Activated B cell treated with CpG ODN at 0.5 μM for 24 hours (primary cell): ENCODE measurements at places on chromosomes 12 and 14. TPM values are rescaled to one million over a fixed set of nuclear protein-coding genes. Genes with fewer than 3 reads are reported as not detected.

- H3K27ac ChIP-seq, result no peak overlapping the region
- no peaks in the 10 kb centered on the region for H3K4me1 ChIP-seq
- H3K4me3 ChIP-seq, result no peak overlapping the region
- H3K27me3 ChIP-seq, result no peaks in the 10 kb centered on the region
These were observed 39.7 kb upstream of the FBLN5 start for GRCh38 chr14:91987192-91987591.

GRCh38 chr12:6360578-6361490, 14.5 kb downstream of the SCNN1A start:
- no peak overlapping the region for H3K27ac ChIP-seq
- peaks cover 6% of the 10 kb centered on the region for H3K4me1 ChIP-seq
- H3K36me3 ChIP-seq, result no peaks in the 10 kb centered on the region
- peaks cover 54% of the 10 kb centered on the region for H3K27me3 ChIP-seq
- H3K4me3 ChIP-seq, result no peak overlapping the region
- no peak for DNase-seq

- no peaks in the 10 kb centered on the region for H3K4me1 ChIP-seq
- H3K4me3 ChIP-seq, result no peak overlapping the region
- peaks cover 92% of the 10 kb centered on the region for H3K36me3 ChIP-seq
- H3K27ac ChIP-seq, result no peak overlapping the region
- no peak for DNase-seq
- no peaks in the 10 kb centered on the region for H3K27me3 ChIP-seq
These were observed 19.4 kb downstream of the GNS start for GRCh38 chr12:64739778-64740177.

DNA sequence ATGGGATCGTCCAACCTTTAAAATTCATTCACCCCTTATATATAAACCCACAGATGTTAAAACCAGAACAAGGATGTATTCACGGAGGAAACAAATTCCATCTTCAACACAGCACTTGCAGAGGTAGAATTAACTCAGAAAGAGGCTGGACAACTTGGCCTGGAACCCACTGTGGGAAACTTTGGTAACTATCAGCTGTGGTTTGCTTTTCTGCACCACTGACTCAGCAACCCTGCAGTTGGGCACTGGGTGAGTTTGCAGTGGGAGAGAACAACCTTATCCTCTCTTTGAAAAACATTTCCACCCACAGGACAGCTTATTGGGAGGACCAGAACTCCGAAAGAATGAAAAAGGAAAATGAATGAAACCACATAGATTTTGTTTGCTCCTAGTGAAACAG, 66.3 kb downstream of the ZNF664 start:
- H3K27me3 ChIP-seq, result peaks cover 8% of the 10 kb centered on the region
- DNase-seq, result no peak
- no peak overlapping the region for H3K27ac ChIP-seq

DNA sequence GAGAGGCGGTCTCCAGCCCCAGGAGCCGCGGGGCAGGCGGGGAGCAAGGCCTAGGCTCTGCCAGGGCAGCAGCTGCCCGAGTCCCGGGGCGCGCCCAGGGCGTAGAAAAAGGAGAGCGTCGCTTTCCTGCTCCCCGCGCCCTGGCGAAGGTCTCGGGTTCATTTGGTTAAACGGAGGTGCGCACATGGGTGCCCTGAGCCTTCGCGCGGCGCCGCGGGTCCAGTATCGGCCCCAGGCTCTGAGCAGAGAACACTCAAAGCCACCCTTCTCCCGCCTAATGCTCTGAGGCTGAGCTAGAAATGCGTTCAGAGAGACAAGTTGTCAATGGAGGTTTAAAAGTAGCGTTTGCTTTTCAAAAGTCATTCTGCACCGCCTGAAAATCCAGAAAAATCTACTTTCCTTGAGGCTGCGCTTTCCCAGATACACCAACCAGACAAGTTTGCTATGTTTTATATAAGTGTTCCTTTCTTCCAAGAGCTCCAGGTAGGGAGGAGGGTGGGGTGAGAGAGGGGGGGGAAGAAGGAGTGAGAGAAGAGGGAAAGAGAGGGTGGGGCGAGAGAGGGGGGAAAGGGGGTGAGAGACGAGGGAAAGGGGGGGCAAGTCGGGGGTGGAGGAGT, 1.5 kb downstream of the TMEM132C start:
- peaks cover 3% of the 10 kb centered on the region for H3K4me1 ChIP-seq
- no peak overlapping the region for H3K27ac ChIP-seq
- H3K27me3 ChIP-seq, result peaks cover 33% of the 10 kb centered on the region
- H3K4me3 ChIP-seq, result no peak overlapping the region
- DNase-seq, result no peak
- H3K36me3 ChIP-seq, result no peaks in the 10 kb centered on the region

- H3K27me3 ChIP-seq, result peaks cover 62% of the 10 kb centered on the region
- H3K4me3 ChIP-seq, result no peak overlapping the region
- H3K27ac ChIP-seq, result no peak overlapping the region
- no peak for DNase-seq
- H3K36me3 ChIP-seq, result no peaks in the 10 kb centered on the region
These were observed 13.5 kb downstream of the TBX3 start for GRCh38 chr12:114670291-114670980.

DNA sequence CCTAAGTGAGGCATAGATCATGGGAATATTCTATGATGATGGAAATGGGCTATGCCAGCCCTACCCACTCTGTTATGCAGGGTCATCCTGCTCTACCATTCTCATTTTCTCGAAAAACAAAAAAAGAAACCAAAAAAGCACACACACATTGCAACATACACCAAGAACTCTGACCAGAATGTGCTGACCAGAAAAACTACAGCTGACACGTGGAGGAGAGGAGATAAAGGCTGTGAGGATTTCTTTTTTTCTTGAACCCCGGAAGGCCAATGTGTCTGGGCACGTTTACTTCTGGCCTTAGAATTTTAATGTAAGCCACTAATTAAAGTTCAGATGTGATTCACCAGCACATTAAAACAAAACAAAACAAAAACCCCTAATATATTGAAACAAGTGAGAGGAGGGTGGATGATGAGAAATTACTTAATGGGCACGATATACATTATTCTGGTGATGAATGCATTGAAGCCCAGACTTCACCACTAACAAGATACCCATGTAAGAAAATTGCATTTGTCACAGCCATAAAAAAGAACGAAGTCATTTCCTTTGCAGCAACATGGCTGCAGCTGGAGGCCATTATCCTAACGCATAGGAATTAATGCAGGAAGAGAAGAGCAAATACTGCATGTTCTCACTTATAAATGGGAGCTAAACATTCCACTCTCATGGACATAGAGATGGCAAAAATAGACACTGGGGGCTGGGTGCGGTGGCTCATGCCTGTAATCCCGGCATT, 66.3 kb upstream of the PLEKHG3 start:
- H3K4me1 ChIP-seq, result no peaks in the 10 kb centered on the region
- no peak for DNase-seq
- no peak overlapping the region for H3K27ac ChIP-seq
- H3K36me3 ChIP-seq, result no peaks in the 10 kb centered on the region
- peaks cover 3% of the 10 kb centered on the region for H3K27me3 ChIP-seq

DNA sequence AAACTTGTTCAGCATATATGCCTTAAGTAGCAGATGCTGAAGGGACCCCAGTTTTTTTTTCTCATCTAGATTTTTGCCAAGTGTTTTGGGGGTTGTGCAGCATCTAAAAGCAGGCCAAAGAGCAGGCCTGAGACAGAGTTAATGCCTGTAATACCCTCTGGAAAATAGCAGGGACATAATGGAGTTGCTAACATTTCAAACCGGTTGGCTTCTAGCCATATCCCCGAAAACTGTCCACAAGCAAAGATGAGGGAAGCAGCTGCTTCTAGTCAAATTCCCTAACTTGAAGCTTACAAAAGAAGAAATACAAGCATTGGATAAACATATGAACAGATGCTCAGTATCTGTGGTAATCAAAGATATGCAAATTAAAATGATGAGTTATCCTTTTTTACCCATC, 52.1 kb upstream of the AEBP2 start:
- H3K27me3 ChIP-seq, result no peaks in the 10 kb centered on the region
- H3K4me3 ChIP-seq, result no peak overlapping the region
- no peaks in the 10 kb centered on the region for H3K36me3 ChIP-seq

GRCh38 chr14:88823968-88824313, 510 bp upstream of the TTC8 start:
- no peaks in the 10 kb centered on the region for H3K36me3 ChIP-seq
- no peak for DNase-seq
- H3K4me3 ChIP-seq, result peak overlapping the region; percentile 88
- peak overlapping the region; percentile 100 for H3K27ac ChIP-seq

DNA sequence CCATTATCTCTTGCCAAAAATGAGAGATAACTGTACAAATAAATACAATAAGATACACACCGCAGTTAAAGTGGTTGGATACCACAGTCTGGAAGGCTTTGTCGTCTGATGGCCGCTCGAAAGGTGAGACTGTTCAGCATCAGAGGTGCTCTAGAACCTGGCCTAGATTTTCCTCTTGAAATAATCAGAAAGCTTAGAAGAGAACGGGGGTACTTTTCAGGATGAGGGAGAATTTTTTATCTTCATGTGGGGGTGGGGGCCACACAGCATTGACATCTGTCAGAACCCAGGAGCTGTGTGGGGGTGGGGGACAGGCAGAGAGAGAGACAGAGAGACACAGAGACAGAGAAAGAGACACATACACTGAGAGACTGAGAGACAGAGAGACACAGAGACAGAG, 90.5 kb downstream of the GALNT9 start:
- H3K4me1 ChIP-seq, result no peaks in the 10 kb centered on the region
- H3K36me3 ChIP-seq, result no peaks in the 10 kb centered on the region
- no peak overlapping the region for H3K27ac ChIP-seq
- H3K27me3 ChIP-seq, result no peaks in the 10 kb centered on the region
- no peak overlapping the region for H3K4me3 ChIP-seq
- DNase-seq, result no peak

GRCh38 chr14:95263527-95264231, 56.0 kb downstream of the CLMN start:
- H3K4me1 ChIP-seq, result peaks cover 49% of the 10 kb centered on the region
- H3K36me3 ChIP-seq, result no peaks in the 10 kb centered on the region
- no peak for DNase-seq
- no peak overlapping the region for H3K27ac ChIP-seq

DNA sequence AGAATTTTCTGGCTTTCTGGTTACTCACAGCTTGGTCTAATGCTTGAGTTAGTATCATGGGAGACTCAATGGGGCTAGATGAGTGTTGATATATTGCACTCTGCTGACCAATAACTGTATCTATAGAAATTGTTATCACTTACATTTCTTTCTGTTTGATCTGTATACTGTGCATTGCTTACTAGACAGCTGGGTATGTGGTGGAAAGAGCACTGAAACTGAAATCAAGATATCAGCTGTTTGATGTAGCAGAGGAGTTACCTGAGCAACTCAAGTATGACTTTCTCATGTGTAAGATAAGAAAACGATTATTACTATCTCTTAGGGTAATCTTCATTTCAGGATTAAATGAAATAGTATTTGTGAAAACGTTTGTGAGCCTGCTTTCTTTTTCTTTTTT, 183.0 kb downstream of the SLC15A5 start:
- DNase-seq, result no peak
- no peak overlapping the region for H3K4me3 ChIP-seq
- H3K27ac ChIP-seq, result no peak overlapping the region
- no peaks in the 10 kb centered on the region for H3K4me1 ChIP-seq
- H3K27me3 ChIP-seq, result no peaks in the 10 kb centered on the region
- H3K36me3 ChIP-seq, result no peaks in the 10 kb centered on the region

- H3K4me1 ChIP-seq, result no peaks in the 10 kb centered on the region
- H3K27me3 ChIP-seq, result peaks cover 19% of the 10 kb centered on the region
- no peak for DNase-seq
These were observed 48.8 kb downstream of the ACSM4 start for GRCh38 chr12:7352661-7353060.

DNA sequence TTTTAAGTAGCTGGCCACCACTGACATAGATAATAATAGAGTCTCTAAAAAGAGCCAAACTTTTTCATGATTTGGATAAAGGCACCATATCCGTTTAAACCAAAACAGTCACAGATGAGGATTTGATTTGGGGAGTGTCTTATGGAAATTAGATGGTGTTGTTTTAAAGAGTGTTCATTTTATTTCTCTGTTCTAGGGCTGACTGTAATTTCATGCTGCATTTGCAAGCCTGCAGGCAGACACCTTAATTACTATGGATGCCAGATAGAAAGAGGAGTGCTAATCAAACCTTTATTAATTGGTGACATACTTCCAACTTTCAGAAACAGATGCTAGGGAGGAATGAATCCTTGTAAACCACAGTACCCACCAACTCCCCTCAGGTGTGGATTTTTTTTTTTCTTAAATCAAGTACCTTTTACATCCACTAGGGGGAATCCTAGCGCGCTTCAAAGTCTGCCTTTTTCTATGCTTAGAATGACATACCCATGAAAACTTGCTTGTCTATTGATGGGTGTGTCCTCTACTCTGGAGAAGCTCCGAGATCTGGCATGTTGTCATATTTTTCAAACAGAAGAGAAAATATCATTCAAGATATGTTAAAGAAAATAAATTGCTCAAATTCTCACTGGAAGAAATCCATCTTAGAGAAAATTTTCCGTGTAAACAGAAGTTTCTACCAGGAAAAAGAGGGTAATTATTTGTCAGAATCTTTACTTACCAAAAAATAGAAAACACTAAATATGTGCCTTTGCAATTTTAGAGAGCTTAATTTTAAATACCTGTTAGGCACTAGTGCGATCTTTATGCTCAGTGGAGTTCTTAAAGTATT, 14.2 kb upstream of the PLXNC1 start:
- DNase-seq, result no peak
- H3K27me3 ChIP-seq, result no peaks in the 10 kb centered on the region
- H3K4me3 ChIP-seq, result no peak overlapping the region
- H3K27ac ChIP-seq, result no peak overlapping the region
- H3K36me3 ChIP-seq, result no peaks in the 10 kb centered on the region

GPRC5D gene
- 0.35 and 0.44 TPM in 2 replicates for total RNA-seq

A2ML1 gene
- not detected in 2 replicates for total RNA-seq

SAMD15 gene
- 0.71 and 1.00 TPM in 2 replicates for total RNA-seq

PWP1 gene
- 49.4 and 53.5 TPM in 2 replicates for total RNA-seq

NEUROD4 gene
- total RNA-seq, result not detected in 2 replicates

NOS1 gene
- total RNA-seq, result not detected in 2 replicates

ANO2 gene
- total RNA-seq, result not detected in 2 replicates

FAR2 gene
- not detected in 2 replicates for total RNA-seq
